ENCODE measurements at places on chromosomes 11 and 22.
A peak's percentile ranks its signal among the peaks of the same experiment; 100 is the strongest.

DNA sequence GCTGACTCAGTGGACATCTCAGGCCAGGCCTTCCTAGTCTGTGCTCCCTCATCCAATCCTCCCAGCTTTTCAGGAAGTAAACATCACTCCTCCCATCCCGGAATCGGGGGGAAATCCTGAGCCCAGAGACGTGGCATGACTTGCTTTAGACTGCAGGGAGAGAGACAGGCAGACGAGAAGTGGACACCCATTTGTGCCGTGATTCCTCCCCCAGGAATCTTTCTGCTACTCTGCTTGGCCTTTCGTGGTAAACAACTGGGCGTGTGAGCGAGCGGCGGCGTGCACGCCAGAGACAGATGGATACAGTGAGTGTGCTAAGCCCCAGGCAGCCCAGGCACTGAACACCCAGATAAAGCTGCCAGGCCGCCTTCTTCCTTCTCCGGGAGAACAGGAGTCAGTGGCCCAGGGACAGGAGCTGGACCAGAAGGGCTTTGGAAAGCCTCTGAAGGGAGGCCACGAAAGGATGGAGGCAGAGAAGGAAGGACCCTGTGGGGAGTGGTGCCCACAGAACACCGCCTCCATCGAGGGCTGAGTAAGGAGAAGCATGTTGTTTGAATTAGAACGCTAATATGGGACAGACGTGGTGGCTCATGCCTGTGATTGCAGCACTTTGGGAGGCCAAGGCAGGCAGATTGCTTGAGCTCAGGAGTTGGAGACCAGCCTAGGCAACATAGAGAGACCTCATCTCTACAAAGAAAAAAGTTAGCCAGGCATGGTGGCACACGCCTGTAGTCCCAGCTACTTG is 53.0 kb upstream of the PRR5 start:
- DNase-seq = no peak

GRCh38 chr11:109205312-109205711 is 216.7 kb upstream of the C11orf87 start:
- no peak for DNase-seq

- DNase-seq = no peak
Observed at GRCh38 chr11:15563054-15563453, 448.3 kb downstream of the INSC start.

- DNase-seq = peak; percentile 75
Observed at GRCh38 chr11:131591051-131591461, 220.6 kb downstream of the NTM start.

GRCh38 chr11:116256215-116256614 is 516.6 kb downstream of the BUD13 start:
- DNase-seq = no peak

GRCh38 chr22:45964372-45964771 is 12.6 kb downstream of the WNT7B start:
- no peak for DNase-seq

DNA sequence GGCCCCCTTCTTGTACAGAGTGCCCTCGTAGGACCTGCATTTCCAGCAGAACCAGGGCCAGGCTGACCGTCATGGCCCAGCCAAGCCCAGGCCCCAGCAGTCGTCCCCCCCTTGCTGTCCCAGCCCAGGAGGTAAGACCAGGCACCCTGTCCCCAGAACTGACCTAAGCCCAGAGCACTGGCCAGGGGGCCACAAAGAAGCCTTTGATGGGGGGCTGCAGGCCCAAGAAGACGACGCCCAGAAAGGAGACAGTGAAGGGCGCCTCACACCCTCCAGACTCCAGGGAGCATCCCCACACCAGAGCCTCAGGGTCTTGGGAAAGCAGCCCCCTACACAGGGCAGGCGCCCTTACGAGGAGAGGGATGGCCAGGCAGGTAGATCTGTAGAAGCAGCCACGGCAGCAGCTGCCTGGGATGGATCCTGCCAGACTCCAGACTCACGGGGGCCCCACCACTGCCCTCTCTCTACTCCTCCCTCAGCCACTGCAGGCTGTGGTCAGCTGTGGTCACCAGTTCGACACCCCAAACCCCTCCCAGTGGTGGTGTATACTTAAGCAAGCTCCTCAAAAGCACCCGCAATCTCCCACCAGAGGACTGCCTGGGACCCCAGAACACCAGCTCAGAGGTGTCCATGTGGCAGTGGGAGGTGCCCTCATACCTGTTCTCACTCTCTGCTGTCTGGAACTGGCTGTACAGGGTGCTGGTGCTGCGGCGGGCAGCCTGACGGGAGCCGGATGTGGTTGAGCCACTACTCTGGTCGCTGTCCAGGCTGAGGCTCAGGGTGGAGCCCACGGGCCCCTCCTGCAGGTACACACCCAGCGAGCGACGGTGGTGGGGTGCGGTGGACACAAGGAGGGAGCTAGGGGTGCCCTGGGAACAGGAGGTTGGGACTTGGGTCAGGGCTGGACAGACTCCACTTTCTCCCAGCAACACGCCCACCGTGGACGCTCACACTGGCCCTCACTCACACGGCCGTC is 27.0 kb downstream of the SBF1 start:
- no peak for DNase-seq

- no peak for DNase-seq
Observed at GRCh38 chr11:1073261-1073724, 1.4 kb upstream of the MUC2 start.

- DNase-seq = no peak
Observed at GRCh38 chr11:105357764-105358163, 218.2 kb upstream of the CARD18 start.

GRCh38 chr22:46449974-46450745 is 87.3 kb downstream of the CELSR1 start:
- no peak for DNase-seq

- no peak for DNase-seq
Observed at GRCh38 chr22:47586038-47586437, 823.6 kb downstream of the TBC1D22A start.

GRCh38 chr11:83695046-83695445 is 408.9 kb upstream of the CCDC90B start:
- no peak for DNase-seq

- DNase-seq = peak; percentile 36
Observed at GRCh38 chr22:20117633-20118299, 740 bp upstream of the TRMT2A start.

- DNase-seq = no peak
Observed at GRCh38 chr11:119478711-119479285, 55.8 kb upstream of the THY1 start.

DNA sequence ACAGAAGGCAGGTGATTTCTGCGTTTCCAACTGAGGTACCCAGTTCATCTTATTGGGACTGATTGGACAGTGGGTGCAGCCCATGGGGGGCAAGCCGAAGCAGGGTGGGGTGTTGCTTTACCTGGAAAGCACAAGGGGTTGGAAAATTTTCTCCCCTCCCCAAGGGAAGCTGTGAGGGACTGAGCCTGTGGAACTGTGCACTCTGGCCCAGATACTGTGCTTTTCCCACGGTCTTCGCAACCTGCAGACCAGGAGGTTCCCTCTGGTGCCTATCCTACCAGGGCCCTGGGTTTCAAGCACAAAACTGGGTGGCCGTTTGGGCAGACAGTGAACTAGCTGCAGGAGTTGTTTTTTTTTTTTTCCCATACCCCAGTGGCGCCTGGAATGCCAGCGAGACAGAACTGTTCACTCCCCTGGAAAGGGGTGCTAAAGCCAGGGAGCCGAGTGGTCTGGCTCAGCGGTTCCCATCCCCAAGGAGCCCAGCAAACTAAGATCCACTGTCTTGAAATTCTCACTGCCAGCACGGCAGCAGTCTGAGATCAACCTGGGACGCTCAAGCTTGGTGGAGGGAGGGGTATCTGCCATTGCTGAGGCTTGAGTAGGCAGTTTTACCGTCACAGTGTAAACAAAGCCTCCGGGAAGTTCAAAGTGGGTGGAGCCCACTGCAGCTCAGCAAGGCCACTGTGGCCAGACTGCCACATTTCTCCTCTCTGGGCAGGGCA is 97.2 kb downstream of the JRKL start:
- DNase-seq = peak; percentile 87

DNA sequence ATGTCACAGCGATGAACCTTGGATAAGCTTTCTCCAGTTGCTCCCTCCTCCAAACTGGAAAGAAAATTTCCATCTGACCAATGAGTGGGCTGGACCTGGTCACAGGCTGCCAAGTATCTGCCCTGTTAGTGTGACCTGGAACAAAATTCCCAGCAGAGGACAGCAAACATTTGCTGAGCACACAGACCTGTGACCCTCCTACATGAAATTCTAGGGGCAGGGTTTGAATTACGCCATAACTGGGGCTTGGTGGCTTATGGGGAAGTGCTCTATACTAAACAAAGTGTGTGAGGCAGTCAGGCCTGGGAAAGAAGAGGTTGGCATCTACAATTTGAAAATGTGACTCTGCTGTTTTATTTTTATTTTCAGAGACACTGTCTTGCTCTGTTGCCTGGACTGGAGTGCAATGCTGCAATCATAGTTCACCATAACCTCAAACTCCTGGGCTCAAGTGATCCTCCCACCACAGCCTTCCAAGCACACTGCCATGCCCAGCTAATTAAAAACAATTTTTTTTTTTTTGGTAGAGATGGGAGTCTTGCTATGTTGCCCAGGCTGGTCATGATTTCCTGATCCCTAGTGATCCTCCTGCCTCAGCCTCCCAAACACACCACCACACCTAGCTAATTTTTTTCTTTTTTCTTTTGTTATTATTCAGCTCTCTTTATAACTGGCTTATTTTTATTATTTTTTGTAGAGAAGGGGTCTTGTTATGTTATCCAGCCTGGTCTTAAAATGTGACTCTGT is 13.6 kb upstream of the XBP1 start:
- no peak for DNase-seq

DNA sequence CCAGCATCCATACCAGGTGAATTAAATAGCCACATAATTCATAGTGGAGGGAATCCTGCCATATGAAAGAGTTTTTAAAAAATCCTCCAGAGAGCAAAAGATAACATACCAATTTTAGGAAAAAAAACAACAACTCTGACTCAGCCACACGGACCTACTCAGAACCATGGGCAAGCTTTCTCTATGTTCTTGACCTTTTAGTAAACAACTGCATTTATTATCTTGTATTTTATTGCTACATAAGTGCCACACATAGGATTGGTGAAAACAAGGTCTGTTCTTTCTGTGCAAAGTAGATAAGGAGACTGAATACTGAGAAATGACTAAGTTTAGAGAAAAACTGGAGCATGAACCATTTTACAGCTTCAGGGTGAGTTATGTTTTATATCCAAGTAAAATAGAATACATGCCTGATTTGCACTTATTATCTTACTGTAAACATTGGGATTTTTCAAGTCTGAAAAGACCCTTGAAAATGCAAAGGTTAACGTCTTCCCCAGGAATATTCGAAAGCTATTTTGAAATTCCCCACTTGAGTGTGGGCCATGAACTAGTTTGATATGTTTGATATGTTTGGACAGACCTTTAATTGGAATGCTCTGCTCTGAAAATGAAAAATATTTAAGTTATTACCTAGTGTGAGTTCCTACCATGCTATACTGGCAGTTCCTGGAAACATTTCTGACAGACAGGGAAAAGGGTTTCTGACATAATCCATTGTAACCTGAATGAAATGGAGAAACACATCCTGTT is 89.5 kb upstream of the DDI1 start:
- DNase-seq = no peak

DNA sequence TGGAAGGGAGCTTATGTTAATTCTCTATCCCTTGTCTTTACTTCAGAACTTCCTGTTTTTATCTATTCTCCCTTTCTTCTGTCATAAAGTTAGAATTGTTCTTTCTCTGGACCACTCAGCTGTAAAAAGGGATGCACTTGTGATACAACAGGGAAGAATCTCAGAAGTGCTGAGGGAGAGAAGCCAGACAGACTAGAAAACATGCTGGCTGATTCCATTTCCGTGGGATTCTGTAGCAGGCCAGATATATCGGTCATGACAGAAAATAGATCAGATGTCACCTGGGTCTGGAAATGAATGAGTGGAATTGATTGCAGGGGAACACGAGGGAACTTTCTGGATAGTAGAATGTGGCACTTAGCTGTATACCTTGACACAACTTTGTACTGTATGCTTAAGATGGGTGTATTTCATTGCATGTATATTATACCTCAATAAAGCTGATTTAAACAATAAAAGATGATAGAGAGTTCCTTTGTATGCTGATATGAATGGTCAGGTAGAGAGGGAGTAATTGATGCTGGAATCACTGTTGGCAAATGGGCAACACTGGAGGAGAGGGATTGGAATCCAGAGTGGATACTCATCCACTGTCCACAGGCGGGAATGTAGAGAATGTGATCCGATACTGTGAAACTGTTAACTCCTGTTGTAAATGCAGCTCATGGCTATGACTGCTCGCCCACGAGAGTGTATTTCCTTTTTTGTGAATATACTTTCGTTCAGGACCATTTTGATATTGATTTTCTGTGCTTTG is 59.6 kb downstream of the ATXN10 start:
- DNase-seq = peak; percentile 13

- DNase-seq = no peak
Observed at GRCh38 chr22:32584650-32585049, 110.0 kb downstream of the FBXO7 start.

- no peak for DNase-seq
Observed at GRCh38 chr11:66172146-66172545, 96.3 kb upstream of the RAB1B start.

DNA sequence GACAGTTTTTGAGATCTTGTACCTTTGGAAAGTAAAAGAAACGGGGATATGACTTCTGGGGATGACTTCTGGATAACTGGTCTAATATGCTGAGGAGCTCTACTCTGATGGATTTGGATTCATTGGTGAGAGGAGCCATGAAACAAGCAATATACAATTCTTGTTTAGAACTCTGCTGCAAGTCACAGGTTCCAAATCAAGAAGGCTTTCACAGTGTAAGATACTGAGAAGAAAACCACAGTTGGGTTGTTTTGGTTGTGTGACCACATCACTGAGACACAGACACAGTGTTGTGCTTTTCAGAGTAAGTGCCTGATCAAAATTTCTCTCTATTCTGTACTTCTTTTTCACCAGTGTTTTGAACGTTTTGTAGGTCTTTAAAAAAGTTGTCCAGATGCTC is 13.1 kb upstream of the UCP2 start:
- no peak for DNase-seq

DNA sequence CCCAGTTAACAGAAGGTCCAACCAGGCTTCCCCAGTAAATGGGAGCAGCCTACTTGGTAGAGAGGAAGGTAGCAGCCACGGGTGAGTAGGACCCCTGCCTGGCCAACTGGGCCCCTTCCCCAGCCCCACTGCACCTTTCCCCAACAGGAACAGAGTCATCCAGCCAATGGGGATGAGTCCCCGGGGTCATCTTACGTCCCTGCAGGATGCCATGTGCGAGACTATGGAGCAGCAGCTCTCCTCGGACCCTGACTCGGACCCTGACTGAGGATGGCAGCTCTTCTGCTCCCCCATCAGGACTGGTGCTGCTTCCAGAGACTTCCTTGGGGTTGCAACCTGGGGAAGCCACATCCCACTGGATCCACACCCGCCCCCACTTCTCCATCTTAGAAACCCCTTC is 6.6 kb downstream of the RIC8A start:
- DNase-seq = no peak

GRCh38 chr11:8227156-8228152 is 36.2 kb downstream of the LMO1 start:
- peak; percentile 89 for DNase-seq

GRCh38 chr11:838441-839279 is 3.7 kb downstream of the POLR2L start:
- peak; percentile 69 for DNase-seq

Data from ELF-1 (cell line).